Breast epithelium (tissue), 4 donors: ENCODE measurements at places on chromosomes 4 and X. TPM values are rescaled to one million over a fixed set of nuclear protein-coding genes. Genes with fewer than 3 reads are reported as not detected.

Gene RBMX
- 255 TPM for total RNA-seq

Gene EXOC1
- 45.6 TPM for total RNA-seq

Gene SLITRK4
- 2.0 TPM for total RNA-seq

Gene RS1
- not detected for total RNA-seq

Gene ADAMTS3
- total RNA-seq = 2.9 TPM

Gene SLC25A4
- 19.3 TPM for total RNA-seq

Gene APBB2
- total RNA-seq = 192 TPM

Gene CT45A3
- total RNA-seq = not detected

Gene CXCL10
- total RNA-seq = not detected

Gene GLUD2
- total RNA-seq = 2.8 TPM

DNA sequence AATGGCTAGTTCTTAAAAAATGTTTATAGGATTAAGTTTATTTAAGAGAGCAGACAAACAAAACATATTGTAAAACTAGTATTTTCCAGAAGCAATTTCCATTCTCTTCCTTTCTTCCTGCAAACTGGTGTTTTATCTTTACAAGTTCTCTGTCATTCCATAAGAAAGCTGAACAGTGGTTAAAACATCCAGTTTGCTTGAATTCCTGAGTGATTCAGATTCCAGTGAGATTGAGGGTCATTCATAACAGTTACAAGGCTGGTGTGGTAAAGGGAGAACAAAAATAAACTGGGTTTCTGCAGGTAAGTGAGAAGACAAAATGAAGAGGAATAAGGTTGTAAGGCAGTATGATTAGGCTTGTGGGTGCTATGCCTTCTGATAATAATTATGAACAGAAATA, 544.8 kb upstream of the DIPK2B start:
- no peak for DNase-seq
- no peak overlapping the region for H3K27ac ChIP-seq
- H3K4me3 ChIP-seq = no peak overlapping the region
- H3K36me3 ChIP-seq = no peaks in the 10 kb centered on the region

DNA sequence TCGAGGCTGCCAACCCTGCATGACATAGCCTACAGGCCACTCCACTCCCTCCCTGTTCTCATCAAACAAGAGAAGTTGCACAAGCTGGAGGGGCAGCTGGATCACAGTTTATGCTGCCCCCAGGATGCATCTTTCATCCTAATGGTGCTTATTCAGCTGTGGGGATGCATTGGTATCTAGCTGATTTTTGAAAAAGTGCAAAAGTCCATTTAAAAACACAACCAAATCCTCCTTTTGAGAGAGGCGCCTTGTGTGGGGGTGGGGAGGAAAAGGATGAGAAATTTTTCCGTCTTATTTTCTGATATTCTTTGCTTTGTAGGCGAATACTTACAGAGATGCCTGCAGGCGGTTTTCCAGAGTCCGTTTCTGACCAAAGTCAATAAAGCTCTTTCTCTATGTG, 276.4 kb upstream of the BOD1L1 start:
- H3K27me3 ChIP-seq = no peaks in the 10 kb centered on the region
- no peaks in the 10 kb centered on the region for H3K36me3 ChIP-seq
- H3K27ac ChIP-seq = no peak overlapping the region
- no peaks in the 10 kb centered on the region for H3K4me1 ChIP-seq
- no peak overlapping the region for H3K4me3 ChIP-seq

- no peak overlapping the region for H3K4me3 ChIP-seq
- no peak for DNase-seq
- peak overlapping the region; percentile 58 for H3K27ac ChIP-seq
- H3K4me1 ChIP-seq = no peaks in the 10 kb centered on the region
Measured at GRCh38 chrX:39645178-39645895, 452.4 kb downstream of the BCOR start.

GRCh38 chr4:123709336-123709735, 312.7 kb downstream of the SPRY1 start:
- no peaks in the 10 kb centered on the region for H3K36me3 ChIP-seq
- no peak for DNase-seq
- no peaks in the 10 kb centered on the region for H3K4me1 ChIP-seq

- no peak for DNase-seq
- H3K36me3 ChIP-seq = peaks cover 3% of the 10 kb centered on the region
- H3K27me3 ChIP-seq = no peaks in the 10 kb centered on the region
- H3K4me3 ChIP-seq = no peak overlapping the region
- H3K27ac ChIP-seq = no peak overlapping the region
- H3K4me1 ChIP-seq = no peaks in the 10 kb centered on the region
Measured at GRCh38 chrX:11770320-11770719, 12.3 kb downstream of the MSL3 start.

- no peaks in the 10 kb centered on the region for H3K4me1 ChIP-seq
- H3K27ac ChIP-seq = no peak overlapping the region
- no peak overlapping the region for H3K4me3 ChIP-seq
- H3K27me3 ChIP-seq = no peaks in the 10 kb centered on the region
- DNase-seq = no peak
Measured at GRCh38 chr4:38180456-38180855, 220.3 kb downstream of the PTTG2 start.

DNA sequence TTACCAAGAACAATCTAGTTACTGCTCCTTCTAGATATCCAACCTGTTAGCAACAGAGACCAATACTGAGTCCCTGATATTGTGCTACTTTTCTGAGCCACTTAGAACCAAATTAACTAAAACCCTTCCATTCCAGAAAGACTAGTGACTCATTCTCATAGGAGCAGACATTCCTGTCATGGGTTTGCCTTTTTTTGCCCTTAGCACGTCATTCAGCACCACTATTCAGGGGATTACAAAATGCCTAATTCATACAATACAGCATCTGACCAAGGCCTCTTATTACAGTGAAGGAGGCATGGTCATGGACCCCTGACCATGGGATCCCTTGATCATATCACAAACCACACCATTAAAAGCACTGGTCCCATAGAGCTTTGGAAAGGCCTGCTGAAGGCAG, 123.8 kb upstream of the CXCL13 start:
- no peak for DNase-seq
- H3K27ac ChIP-seq = no peak overlapping the region

- no peaks in the 10 kb centered on the region for H3K27me3 ChIP-seq
- H3K4me3 ChIP-seq = no peak overlapping the region
- no peaks in the 10 kb centered on the region for H3K4me1 ChIP-seq
- no peak overlapping the region for H3K27ac ChIP-seq
- no peak for DNase-seq
Measured at GRCh38 chrX:133670383-133670782, 255.1 kb upstream of the GPC4 start.

- H3K27me3 ChIP-seq = no peaks in the 10 kb centered on the region
- H3K36me3 ChIP-seq = no peaks in the 10 kb centered on the region
- H3K27ac ChIP-seq = peak overlapping the region; percentile 96
- H3K4me1 ChIP-seq = no peaks in the 10 kb centered on the region
Measured at GRCh38 chr4:151409470-151410313, 716 bp downstream of the FHIP1A start.

GRCh38 chr4:3390288-3390811, 51.4 kb upstream of the HGFAC start:
- H3K4me1 ChIP-seq = peaks cover 9% of the 10 kb centered on the region
- H3K4me3 ChIP-seq = no peak overlapping the region
- H3K27me3 ChIP-seq = no peaks in the 10 kb centered on the region
- no peak overlapping the region for H3K27ac ChIP-seq

DNA sequence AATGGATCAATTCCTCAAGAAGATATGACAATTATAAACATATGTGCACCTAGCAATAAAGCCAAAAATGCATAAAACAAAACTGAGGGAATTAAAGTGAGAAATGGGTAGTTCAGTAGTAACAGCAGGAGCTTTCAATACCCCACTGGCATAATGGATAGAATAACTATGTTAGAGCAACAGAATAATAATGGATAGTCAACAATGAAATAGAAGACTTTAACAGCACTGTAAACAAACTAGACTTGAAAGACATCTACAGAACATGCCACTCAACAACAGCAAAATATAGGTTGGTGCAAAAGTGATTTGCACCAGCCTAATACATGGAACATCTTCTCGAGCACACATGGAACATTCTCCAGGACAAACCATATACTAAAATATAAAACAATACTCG, 20.0 kb upstream of the MBNL3 start:
- no peak overlapping the region for H3K27ac ChIP-seq
- no peak for DNase-seq
- no peaks in the 10 kb centered on the region for H3K27me3 ChIP-seq
- H3K36me3 ChIP-seq = no peaks in the 10 kb centered on the region

GRCh38 chrX:35675151-35675550, 123.0 kb upstream of the MAGEB16 start:
- H3K36me3 ChIP-seq = no peaks in the 10 kb centered on the region
- no peak overlapping the region for H3K4me3 ChIP-seq
- no peak for DNase-seq
- no peaks in the 10 kb centered on the region for H3K4me1 ChIP-seq
- no peak overlapping the region for H3K27ac ChIP-seq

- no peak overlapping the region for H3K27ac ChIP-seq
- no peaks in the 10 kb centered on the region for H3K36me3 ChIP-seq
- H3K27me3 ChIP-seq = no peaks in the 10 kb centered on the region
- no peaks in the 10 kb centered on the region for H3K4me1 ChIP-seq
- H3K4me3 ChIP-seq = no peak overlapping the region
Measured at GRCh38 chrX:129945131-129945530, 37.3 kb upstream of the BCORL1 start.

GRCh38 chrX:110143454-110144210, 140.7 kb downstream of the TMEM164 start:
- no peak overlapping the region for H3K4me3 ChIP-seq
- H3K36me3 ChIP-seq = no peaks in the 10 kb centered on the region
- no peak for DNase-seq
- H3K27ac ChIP-seq = peak overlapping the region; percentile 14
- H3K4me1 ChIP-seq = no peaks in the 10 kb centered on the region

DNA sequence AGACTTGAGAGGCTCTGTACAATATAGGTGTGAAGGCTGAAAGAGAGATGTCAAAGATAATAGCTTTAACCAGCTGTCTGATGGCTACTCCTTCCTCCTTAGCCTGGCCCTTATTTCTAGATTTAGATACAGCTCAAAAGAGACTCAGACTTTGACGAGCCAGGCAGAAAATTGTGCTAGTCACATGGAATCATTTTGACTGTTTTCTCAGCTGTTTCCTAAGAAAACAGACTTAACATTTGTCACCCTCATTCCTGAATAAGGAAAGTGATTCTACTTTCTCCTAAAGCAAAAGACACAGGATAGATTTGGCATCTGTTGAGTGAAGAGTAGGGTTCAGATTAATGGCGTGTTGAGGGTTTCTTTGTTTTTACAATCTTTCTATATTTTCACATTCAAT, 340.7 kb downstream of the DHX15 start:
- no peak overlapping the region for H3K4me3 ChIP-seq
- no peaks in the 10 kb centered on the region for H3K4me1 ChIP-seq
- no peak for DNase-seq

GRCh38 chr4:92064574-92064973, 239.2 kb upstream of the GRID2 start:
- H3K27ac ChIP-seq = no peak overlapping the region
- no peaks in the 10 kb centered on the region for H3K27me3 ChIP-seq
- H3K36me3 ChIP-seq = no peaks in the 10 kb centered on the region
- no peaks in the 10 kb centered on the region for H3K4me1 ChIP-seq

DNA sequence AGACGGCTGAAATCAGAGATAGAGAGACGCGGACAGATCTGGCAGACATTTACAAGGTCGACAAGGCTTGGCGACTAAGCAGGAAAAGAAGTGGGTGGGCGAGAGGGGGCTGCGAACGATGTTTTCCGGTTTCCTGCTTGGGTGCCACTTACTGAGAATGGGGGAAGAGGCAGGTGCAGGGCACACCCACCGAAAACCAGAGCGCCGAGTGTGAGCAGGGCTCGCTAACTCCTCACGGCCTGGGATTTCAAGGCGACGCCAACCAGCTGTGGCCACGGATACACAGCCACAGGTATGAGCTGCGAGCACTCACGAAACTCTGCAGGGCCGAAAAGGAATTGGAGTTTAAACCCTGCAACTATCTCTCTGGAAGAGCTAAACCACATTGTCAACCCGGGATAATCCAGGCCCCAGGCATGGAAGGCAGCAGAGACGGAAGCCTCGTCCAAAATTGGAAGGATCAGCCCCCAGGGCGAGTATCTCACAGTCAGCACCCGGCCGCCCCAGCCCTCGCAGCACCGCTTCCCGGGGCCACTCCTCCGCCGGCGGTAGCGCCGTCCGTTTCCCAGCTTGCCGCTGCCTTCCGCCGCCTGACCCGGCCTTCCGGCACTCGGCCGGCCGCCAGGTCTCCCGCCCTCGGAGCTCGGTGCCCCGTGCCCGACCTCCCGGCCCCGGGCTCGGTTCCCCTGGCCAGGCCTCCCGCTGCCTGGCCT, 778 bp downstream of the CASP3 start:
- no peaks in the 10 kb centered on the region for H3K36me3 ChIP-seq
- H3K4me3 ChIP-seq = peak overlapping the region; percentile 90
- H3K4me1 ChIP-seq = peaks cover 4% of the 10 kb centered on the region
- DNase-seq = peak; percentile 71
